ENCODE measurements at places on chromosomes 4 and X.
A peak's percentile ranks its signal among the peaks of the same experiment; 100 is the strongest.

- DNase-seq = no peak
Observed at GRCh38 chr4:143163614-143164013, 21.1 kb upstream of the USP38 start.

DNA sequence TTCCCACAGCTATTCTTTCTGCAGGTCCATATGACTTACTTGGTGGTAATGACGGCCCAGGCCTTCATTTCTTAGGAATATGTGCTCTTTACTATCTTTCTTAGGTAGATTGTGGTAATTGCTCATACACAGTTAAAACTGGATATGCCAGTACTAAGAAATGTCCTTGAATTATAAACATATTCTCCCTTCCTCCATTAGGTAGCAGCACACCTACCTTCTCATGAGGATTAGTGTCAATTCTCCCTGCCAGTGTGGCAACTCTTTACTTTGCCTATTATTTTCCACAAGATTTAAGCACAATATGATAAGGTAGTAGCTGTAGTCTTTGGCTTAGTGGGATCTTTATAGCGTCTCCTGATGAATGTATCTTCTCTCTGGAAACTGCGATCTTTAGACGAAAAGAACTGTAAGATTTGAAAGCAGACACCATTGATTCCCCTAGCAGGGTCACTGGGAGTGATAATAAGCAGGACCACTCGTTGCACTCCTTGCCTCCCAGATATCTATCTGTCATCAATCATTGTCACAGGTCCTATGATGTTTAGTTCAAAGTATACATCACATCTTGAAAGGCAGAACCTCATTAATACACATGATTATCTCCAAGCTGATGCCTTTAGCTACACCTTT lies 1240.7 kb downstream of the C4orf33 start:
- DNase-seq = peak; percentile 13

DNA sequence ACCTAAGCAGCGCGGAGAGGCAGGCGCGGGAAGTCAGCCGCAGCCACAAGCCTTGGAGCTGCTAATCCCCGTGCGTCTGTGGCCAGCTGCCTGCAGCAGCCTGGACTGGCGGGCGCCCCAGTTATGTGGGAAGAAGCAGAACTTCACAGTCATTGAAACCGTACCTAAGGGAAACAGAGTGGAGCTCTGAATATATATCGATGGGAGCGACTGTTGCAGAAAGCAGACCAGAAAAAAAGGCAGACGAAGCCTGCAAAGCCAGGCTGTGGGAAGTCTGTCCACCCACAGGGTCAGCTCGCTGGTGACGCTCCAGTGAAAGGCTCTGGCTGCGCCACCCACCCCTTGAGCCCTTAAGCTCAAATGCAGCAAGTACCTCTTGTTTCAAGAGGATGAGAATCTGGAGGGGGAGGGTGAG lies 24.7 kb downstream of the KCNE5 start:
- no peak for DNase-seq

DNA sequence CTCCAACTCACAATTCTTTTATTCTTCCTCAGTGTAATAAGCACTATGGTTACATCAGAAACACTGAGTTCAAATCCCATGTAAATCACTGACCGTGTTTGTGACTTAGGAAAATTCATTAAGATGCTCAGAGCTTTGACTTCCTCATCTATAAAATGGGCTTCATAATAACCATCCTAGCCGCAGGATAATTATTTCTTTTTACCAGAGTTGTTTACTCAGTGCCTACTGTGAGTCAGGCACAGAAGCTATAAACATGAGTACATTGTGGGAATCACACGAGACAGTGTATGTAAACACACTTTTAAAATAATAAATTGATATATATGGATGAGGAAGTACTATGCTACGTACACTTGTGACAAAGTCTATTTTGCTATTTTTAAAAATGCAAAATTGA lies 296.3 kb upstream of the TENM3 start:
- no peak for DNase-seq

GRCh38 chr4:70080205-70080604 lies 30.0 kb downstream of the HTN1 start:
- no peak for DNase-seq

GRCh38 chr4:189050643-189051042 lies 890.0 kb upstream of the FRG1 start:
- no peak for DNase-seq

DNA sequence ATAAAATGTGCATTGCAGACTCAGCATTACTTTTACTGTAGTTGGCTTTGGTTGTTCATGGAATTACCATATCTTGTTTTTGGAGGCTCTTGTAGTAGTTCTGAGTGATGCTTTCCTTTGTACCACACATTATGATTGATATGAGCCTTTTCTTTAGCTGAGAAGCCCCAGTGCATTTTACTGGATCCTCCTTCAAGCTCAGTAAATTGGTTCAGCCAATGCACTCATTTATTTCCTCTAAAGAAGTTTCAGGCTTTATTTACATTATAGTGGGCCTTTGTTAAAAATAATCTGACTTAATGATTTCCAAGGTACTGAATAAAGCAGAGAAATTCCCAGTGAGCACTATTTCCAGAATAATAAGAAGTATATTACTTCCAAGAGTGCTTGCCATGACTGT lies 21.8 kb downstream of the UPRT start:
- no peak for DNase-seq

DNA sequence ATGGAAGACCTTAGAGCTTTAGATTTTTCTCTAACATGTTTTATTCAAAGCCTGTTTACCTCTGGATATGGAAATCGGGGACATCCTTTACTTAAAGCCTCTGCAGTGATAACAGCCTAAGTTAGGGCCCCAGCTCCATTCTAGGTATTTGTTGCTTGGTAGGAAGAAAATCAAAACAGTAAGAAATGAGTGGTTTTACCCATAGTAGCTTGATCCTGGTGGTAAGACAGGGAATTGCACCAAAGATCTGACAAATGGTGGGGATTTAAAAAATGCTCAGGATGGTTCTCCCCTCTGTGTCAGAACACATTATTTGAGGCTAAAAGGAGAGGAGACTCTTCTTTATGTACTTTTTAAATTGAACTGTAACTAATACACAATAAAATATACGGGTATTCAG lies 52.4 kb downstream of the AFF2 start:
- DNase-seq = no peak

DNA sequence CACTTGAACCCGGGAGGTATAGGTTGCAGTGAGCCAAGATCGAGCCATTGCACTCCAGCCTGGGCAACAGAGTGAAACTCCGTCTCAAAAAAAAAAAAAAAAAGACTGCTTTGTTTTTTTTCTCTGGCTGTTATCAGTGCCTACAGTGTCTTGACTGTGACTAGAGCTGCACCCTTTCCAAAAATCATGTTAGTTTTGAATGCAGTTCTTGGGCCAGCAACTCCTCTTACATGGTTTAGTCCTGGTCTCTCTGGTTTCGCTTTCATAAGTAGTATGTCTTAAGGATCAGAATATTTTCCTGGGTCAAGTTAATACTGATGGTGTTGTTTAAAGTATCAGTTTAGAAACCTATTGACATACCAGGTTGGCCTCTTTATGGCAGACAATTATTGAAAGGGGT lies 34.2 kb upstream of the NALF2 start:
- no peak for DNase-seq

DNA sequence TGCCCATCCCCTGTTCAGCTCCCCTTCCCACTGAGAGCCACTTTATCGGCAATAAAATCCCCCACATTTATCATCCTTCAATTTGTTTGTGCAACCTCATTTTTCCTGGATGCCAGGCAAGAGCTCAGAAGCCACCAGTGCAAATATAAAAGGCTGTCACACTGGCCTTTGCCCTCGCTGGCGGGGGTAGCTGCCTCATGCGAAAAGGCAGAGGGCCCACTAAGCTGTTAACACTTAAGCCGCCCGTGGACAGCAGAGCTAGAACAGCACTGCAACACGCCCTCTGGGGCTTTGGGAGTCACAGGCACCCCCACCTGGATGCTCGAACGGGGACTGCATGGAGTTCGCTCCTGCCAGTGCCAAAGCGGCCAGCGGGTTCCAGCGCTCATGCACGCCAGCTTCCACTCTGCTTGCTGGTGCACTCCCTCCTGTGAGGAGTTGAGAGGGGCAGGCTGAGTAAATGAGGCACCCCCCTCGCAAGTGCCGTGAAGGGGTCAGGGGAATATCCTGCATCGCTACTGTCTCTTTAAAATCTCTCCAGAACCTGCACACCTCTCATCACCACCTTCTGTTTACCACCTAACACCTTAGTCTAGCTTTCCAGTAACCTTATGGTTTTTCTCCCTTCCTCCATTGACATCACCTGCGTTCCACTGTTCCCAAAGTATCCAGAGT lies 99.5 kb downstream of the SORBS2 start:
- DNase-seq = no peak

- no peak for DNase-seq
Observed at GRCh38 chr4:118587946-118588345, 97.2 kb upstream of the METTL14 start.

DNA sequence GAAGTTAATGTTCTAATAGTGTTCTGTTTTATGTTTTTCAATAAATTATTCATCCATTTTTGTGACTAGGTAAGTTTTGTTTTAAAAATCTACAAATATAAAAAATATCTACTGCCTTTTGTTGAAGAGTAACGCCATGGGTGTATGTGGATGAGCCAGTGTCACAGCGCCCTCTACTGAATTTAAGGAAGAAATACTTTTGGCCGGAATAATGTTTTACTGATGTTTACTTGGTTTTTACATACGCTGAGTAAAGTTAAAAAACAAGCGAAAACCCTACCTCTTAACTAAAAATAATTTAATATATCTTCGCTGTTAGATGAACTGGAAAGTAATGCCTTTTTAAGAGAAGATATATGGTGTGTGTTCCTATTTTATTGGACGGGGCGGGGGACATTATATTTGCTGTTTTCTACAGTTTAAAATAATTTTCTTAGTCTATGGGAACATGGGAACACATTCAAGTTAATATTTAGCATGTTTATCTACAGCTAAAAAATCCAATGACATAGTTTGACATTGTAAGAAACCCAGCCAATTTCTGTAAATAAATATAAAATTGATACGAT lies 86.1 kb downstream of the CPE start:
- DNase-seq = peak; percentile 1

GRCh38 chr4:107147873-107148272 lies 111.8 kb upstream of the DKK2 start:
- DNase-seq = no peak

DNA sequence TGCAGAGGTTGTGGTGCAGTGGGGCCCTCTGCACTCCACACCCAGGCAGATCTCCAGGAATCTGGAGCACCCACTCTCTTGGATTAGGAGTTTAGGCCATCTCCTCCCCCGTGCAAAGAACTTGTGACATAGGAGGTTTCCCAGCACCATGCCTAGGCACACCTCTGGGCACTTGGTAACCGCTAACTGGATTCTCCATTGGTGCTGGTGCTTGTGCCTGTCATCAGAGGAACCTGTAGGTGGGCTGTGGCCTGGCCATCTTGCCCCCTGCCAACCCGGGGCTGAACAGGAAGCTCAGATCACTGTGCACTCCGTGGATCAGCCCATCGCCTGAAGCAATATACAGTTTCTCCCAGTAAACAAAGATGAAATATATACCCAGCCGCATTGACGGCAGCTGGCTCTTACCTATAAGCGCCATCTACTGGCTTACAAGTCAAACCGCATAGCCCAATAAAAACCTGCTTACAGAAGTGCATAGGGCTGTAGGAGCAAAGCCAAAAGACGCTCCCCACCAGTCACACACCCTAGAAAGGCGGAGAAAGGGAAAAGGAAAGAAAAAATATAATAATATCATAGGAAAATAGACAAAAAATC lies 19.1 kb upstream of the TEX13B start:
- DNase-seq = peak; percentile 44

- DNase-seq = no peak
Observed at GRCh38 chr4:83819582-83819981, 283.7 kb downstream of the GPAT3 start.

- DNase-seq = no peak
Observed at GRCh38 chr4:151524610-151525009, 115.6 kb downstream of the FHIP1A start.

DNA sequence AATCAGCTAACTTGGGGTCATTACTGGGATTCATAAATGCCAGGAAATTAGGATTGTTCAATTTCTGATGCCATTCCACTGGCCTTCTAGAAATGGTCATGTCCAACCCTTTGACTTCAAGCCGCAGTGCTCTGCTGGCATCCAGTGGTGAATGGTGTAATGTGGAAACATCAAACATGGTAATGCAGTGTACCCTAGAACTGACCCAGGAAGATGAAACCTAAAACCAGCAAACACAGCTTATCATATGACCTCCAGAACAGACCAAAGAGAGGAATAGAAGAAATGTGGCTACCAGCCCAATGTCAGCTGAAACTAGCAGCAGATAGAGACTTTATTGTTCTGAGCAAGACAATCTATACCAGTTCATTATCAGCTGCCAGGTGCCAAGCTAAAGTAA lies 13.8 kb downstream of the CXCL13 start:
- DNase-seq = no peak

DNA sequence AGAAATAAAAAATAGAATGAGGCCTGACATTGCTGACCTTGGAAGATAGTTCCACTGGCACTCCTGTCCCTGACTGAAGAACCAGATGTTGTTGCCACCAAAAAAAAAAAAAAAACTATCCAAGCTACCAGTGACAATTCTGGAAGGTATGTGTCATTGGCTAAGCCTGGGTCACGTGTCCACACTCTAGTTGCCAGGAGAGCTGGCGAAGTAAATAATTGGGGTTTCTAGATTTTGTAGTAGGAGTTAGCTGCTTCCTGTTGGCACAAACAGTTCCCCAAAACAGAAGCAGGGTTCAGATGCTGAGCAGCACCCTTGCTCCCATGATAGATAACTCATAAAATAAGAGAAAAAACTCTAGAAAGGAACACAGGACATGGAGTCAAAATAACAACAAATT lies 20.5 kb downstream of the MND1 start:
- no peak for DNase-seq

- no peak for DNase-seq
Observed at GRCh38 chr4:101299899-101300540, 47.3 kb downstream of the PPP3CA start.

GRCh38 chr4:128220286-128221235 lies 67.1 kb downstream of the PGRMC2 start:
- peak; percentile 39 for DNase-seq

- DNase-seq = no peak
Observed at GRCh38 chr4:177558995-177559394, 116.8 kb upstream of the AGA start.

DNA sequence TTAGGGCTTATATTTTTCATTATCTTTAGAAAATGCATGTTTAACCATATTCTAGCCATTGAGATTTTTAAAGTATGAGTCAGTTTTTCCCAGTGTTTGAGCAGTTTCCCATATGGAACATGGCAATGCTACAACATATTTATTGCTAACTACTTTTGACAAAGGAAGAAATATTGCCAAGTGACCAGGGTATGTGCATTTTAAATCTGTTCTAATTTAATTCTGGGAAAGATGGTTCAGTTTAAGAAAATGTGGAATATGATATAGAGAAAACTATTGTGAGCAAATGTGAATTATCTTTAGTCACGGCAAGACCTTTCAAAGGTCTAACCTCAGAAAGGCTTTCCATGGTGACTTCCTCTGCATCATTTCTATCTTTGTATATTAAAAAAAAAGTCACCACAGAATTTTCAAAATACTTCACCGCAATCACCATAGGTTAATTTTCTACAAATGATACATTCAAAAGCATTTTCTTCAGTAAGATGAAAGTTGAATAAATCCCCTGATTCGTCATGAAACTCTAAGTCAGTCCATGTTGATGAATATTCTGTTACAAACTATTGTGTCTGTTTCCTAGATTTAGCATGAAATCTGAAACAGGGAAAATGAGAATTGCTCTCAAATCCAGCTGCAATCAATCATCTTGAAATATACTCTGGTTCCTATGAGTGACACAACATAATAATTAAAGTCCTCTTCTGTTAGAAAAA lies 2349.0 kb upstream of the TENM3 start:
- no peak for DNase-seq
